ENCODE measurements at places on chromosomes 6 and 20.

DNA sequence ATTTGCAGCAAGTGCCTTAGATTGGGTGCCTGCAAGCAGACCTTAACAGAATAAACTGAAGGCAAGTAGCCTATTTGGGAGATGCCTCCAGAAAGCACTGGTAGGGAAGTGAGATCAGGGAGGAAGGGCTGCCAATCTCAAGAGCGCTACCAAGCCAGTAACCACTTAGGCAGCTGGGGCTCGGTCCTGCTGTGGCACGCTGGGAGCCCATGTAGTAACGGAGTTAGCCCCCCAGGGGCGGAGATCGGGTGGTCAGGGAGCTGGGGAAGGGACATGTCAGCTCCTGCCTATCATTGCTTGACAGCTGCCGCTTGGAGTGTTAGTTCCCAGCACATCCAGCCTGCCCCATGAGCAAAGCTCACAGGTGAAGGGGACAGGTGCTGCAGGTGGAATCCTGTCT is 127.0 kb downstream of the CEBPB start:
- DNase-seq = no peak

DNA sequence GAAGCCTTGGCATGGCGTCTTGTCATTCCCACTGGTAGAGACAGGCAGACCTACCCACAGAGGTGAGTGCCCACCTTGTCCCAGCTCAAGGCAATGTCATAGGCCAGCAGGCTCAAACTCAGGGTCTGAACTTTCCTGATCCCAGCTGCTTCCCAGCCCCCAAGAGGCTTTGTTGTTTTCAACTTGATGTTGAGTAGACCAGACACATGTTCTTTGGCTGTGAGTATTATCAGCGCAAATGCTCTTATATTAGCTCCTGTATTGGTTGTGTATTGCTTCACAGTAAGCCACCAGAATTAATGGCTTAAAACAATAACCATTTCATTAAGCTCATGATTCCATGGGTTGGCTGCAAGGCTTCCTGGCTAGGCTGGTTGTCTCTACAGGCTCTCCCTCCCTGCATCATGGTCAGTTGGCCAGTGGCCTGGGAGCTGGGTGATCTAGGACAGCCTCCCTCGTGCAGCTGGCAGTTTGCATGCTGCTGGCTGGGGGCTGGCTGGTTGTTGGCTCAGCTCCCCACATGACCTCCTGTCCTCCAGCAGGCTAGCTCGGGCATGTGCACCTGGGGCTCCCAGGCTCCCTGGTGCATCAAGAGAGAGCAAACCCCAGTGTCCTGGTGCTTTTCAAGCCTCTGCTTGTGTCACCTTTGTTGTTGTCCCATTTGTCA is 21.6 kb downstream of the TOX2 start:
- no peak for DNase-seq

DNA sequence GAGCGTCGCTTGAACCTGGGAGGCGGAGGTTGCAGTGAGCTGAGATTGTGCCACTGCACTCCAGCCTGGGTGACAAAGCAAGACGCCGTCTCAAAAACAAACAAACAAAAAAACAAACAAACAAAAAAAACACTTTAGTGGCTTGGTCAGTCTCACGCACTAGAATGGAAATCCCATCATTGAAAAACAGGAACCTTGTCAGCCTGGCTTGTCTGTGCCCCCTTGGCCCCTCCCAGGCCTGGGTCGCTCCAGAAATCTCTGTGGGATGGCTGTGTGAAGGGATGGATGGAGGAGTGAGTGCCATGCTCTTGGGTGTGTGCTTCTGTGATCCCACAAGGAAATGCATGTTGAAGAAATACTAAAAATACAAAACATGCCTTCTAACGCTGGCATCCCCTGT is 20.9 kb upstream of the NAA20 start:
- no peak for DNase-seq

DNA sequence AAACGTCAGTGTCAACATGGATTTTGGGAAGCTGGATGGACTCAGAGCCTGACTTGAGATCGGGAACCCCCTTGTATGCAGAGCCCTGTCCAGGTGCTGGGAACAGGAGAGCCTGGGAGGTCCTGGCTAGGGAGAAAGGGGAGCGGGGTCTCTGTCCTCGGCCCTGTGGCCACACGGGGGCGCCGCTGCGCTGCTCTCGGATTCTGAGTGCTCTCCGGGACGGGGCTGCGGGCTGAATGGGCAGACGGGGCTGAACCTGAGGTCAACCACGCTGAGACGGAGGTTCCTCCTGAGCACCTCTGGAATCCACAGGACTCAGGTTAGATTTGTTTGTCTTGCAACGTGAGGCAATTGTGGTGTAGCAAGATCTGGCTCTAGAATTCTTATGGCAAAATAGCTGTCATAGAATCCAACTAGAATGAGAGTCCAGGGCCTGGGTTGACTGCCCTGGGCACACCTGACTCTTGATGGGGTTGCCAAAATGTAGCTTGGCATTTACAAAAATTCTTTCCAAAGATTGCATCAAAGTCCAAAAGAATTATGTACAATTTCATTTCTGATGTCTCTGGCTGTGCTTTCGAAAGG is 20.6 kb upstream of the HLA-F start:
- DNase-seq = peak; percentile 71

- no peak for DNase-seq
These were observed 11.8 kb downstream of the NINL start for GRCh38 chr20:25573288-25574251.

DNA sequence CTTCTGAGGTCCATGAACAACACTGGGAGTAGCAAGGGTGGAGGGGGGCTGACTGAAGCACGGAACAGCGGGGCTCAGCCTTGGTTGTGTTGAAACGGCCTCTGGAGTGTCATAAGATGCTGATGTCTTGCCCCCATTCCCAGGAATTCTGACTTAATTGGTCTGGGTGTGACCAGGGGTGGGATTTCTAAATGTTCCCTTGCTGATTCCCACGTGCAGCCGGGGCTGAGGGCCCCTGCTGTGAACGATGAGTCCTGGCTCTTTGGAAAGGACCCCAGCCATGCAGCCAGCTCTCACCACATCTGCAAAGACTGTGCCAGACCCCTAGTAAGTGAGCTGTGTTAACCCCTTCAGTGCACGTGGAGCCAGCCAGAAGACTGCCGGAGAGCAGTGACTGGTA is 28.6 kb upstream of the FAM50B start:
- DNase-seq = no peak

GRCh38 chr6:27479319-27480182 is 6.6 kb upstream of the ZNF184 start:
- peak; percentile 62 for DNase-seq

GRCh38 chr6:89186762-89187161 is 30.4 kb downstream of the GABRR1 start:
- no peak for DNase-seq

DNA sequence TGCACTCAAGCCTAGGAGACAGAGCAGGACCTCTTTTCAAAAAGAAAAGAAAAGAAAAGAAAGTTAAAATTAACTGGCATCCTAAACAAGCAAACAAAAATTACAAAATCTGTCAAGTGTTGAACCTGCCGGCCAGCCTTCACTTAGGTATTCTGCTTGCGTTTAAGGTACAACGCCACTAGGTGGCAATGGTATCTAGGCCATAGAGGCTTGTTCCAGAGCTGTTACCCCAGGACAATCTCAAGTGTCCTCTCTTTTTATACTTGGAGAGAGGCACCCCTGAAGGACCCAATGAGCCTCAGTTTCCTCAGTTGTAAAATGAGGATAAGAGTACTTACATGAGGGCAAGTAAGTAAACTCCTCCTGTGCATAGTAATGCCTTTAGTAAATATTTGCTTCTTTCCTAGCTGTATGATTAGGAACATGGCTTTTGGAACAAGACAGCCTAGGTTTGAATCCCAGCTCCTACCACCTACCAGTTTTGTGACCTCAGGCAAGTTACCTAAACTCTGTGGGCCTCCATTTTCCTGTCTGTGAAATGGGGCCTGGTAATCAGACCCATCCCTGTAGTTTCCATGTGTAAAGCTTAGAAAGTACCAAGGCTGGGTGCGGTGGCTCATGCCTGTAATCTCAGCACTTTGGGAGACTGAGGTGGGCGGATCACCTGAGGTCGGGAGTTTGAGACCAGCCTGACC is 5.8 kb upstream of the PACSIN1 start:
- peak; percentile 72 for DNase-seq

DNA sequence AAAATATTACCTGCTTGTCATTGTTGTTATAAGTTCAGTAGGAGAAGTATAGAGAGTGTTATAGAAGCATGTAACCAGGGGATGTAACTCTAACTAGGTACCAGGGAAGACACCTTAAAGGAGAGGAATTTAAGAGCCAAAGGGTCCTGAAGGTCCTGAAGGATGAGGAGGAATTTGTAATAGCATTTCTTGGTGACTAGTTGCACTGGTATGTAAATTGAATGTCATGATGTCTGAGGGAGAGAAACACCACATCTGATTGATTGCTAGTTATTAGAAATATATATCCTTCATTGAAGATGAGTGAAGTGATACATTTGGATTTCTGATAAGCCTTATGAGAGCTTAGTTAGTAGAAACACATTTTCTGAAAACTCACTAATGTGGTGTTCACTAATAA is 643.8 kb downstream of the RFPL4B start:
- no peak for DNase-seq

GRCh38 chr6:30814146-30815040 is 69.9 kb upstream of the DDR1 start:
- DNase-seq = no peak

DNA sequence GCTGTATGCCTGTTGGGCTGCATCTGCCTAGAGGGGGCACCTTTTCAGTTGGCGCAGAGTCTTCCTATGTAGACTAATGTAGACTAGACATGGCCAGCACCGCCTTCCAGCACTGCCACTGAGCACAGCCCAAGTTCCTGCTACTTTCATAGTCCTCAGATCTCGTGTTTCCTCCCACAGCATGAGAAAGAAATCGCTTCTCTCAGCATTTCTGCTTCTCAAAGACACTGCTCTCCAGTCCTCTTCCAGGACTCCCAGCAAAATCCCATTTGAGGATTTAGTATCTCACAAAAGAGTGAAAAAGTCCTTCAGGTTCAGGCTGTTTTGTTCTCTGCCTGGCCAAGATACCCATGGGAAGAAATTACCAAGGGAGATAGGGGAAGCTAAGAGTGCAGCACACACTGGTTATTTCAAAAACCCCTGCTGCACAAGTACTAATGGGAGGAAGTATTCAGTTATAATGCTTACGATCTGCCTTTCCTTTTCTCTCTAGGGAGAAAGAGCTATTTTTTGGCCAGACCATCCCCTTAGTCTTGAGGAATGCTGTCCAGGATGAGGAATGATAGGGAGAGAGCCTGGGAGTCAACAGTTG is 35.7 kb downstream of the OGFRL1 start:
- DNase-seq = no peak

GRCh38 chr20:50799176-50799889 is 4.5 kb downstream of the BCAS4 start:
- no peak for DNase-seq

GRCh38 chr20:1896484-1897258 is 1.5 kb downstream of the SIRPA start:
- no peak for DNase-seq

DNA sequence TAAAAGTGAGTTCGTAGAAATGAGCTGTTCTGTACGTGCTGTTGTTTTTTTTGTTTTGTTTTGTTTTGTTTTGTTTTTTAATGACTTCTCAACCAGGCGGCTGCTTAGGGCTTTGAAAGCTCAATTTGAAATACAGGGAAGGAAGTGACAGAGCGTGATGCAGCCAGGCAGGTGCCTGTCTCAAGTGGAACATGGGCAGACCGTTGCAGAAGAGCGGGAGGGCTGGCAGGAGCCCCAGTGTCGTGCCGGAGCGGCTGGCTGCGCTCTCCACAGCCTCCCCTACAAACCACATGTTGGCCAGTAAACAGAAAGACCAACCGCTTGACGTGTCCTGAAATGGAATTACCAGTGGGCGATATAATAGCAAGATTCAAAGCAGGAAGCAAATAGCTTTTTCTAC is 164.9 kb upstream of the RREB1 start:
- no peak for DNase-seq

DNA sequence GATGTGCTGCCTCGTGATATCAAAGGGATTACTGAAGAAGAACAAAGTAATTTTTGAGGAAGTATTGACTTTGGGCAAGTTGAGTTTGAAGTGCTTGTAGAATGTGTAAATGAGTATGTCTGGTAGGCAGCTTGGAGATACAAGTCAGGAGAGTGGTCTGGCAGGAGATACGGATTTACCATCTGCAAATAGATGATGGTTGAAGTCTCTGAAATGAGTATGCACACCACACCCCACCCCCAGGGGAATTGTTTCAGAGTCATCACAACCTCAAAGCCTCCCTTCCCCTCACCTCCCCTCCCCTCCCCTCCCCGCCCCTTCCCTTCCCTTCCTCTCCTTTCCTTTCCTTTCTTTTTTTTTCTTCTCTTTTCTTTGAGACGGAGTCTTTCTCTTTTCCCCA is 16.4 kb upstream of the MCUR1 start:
- no peak for DNase-seq

- no peak for DNase-seq
These were observed 869.9 kb downstream of the KIF16B start for GRCh38 chr20:15703171-15703911.

GRCh38 chr20:36991703-36992102 is 40.2 kb upstream of the SAMHD1 start:
- no peak for DNase-seq

- DNase-seq = no peak
These were observed 582.2 kb upstream of the ARID1B start for GRCh38 chr6:156194981-156195380.

GRCh38 chr6:116229287-116229913 is 24.5 kb downstream of the TSPYL4 start:
- no peak for DNase-seq

DNA sequence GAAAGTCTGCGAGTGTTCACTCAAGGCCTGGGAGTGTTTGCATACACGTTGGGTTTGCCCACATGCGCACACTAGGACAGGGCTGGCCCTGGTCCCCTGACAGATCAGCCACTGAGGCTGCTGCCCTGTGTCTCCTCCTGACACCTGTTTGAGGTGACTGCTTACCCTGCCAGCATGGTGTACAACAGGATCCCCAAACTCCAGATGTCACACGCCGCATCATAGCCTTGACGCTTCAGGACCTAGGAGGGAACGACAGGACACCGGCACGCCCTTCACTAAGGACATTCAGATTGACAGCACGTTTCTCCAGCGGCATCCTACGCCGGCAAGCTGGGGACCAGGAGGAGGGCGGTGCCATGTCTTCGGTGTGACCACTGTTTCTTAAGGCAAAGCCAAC is 37.0 kb upstream of the MPC1 start:
- DNase-seq = no peak

DNA sequence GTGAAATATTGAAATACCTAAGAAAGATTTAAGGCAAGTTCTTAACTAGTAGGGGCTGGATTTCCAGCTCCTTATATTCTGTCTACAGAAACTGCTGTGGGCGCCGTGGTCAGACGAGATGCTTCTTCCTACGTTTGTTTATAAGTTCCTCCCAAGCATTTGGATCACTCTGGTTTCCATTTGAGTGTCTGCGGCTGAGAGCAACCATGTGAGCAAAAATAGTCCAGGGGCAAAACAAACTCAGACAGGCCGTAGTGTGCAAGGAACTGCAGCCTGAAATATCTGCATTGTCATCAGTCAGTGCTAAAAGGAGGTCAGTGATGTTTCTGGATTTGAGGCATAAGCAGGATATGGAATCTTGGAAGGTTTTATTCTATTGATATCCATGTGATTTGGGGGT is 485.9 kb upstream of the JAG1 start:
- DNase-seq = no peak

All from D341Med (cell line).